ENCODE measurements at places on chromosomes 12 and 14.

- no peak for DNase-seq
Observed at GRCh38 chr12:95742586-95742985, 48.0 kb downstream of the NTN4 start.

DNA sequence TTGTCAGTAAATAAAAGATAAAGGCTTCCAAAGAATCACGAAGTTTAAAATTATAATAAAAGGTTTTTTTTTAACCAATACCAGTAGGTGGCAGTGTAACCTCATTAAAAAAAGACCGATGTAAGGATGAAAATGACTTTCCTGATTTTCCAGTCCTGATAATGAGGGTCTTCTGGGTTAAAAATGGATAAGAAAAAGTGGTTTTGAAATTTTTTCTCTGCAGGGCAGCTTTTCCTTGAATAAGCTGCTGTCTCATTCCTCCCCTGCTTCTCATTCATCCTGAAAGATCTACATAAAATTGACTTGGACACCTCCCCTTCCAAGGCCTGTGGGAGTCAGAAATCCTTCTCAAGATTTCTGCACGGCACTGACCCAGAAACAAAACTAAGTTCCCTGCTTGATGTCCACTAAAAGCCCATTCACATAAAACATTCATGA, 58.9 kb upstream of the FBXO33 start:
- DNase-seq: peak; percentile 36

- no peak for DNase-seq
Observed at GRCh38 chr14:77869340-77869739, 69.4 kb downstream of the ADCK1 start.

GRCh38 chr14:95155045-95155444, 2.3 kb downstream of the DICER1 start:
- DNase-seq: peak; percentile 16

DNA sequence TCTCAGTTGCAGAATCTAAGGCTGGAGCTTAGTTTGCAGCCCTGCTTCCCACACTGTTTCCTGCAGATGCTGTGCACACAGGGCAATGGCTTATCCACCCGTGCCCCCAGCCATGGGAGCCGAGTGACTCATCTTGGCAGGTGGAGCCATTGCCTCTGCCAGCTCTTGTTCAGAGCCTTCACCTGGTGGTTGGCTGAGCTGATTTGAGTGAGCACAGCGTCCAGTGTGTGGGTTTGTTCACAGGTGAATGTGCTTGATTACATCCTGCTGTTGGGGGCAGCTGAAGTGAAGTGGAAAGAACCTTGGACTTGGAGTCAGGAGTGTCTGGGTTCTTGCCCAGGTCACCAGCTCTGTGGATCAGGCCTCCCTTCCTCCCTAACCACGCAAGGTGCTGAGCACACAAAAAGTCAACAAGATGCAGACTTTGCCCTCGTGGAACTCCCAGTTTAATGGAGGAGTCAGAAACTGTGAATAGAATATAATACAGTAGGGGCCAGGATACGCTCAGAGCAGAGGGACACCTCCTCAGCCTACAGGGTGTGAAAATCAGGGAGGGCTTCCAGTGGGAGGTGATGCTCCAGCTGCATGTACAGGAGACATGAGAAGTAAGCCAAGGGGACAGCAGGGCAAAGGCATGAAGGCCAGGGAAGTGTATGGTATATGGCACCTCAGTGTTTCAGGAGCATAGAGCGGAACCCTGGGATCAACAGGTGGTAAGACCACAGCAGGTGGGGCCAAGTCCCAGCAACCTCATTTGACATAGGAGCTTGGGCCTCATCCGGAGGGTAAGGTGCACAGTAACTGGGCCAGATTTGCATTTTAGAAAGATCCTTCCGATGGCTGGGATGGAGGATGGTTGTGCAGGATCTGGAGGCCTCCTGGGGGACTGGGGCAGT, 22.8 kb downstream of the JDP2 start:
- DNase-seq: no peak

DNA sequence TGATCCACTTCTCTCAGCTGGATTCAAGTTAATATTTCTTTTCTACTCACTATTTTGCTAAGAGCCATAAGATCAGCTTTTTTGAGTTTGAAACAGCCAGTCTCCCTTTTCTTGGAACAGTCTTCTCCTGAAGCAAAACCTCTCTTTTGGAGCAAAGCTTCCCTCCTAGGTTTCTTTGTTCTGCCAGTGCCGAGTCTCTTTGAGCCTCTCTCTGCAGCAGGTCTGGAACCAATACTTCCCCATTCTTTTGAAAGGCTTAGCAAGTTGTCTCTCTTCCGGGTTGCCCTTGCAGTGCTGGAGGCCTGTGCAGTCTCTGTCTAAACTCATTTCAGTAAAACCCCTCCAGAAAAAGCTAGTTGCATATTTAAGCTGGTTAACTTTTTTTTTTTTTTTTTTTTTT, 454.8 kb downstream of the NOVA1 start:
- DNase-seq: no peak

DNA sequence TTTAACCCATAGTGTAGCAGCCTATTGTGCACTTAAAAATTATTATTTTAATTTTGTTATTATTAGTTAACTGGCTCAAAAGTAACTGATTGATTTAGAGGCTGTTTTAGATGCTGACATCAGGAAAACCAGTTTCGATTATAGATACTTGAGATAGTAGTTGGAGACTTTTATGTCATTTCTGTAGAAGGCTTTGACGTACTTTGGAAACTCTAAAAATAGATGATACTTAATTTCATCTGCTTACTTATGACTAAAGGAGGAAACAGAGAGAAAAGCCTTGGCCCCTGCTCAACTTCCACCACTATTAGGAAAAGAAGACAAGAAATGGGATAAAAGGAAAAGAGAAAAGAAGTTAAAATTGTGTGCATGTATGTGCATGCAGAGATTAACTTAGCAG, 219.3 kb upstream of the HMGA2 start:
- DNase-seq: no peak

DNA sequence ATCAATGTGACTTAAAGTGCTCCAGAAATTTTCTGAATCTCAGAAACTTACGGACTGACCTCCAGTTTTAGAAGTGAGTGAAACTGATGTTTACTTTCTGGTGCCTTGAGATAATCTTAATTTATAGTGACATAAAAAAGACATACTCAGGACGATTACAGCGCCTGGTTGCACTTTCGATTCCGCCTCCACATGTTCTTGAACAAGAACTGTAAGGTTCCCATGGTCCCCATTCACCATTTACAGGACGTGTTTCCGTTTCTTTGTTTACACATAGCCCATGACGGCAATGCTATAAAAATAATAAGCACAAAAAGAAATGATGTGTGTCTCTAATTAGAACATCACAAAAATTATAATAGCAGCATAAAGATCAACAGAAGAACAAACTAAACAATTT, 98.2 kb downstream of the ADAMTS20 start:
- DNase-seq: no peak

- no peak for DNase-seq
Observed at GRCh38 chr12:65533177-65533883, 254.8 kb downstream of the MSRB3 start.

GRCh38 chr12:124993626-124994436, at the start of gene BRI3BP:
TSS of gene BRI3BP (plus strand) at chr12:124993645. CDS start at chr12:124993791, 146 bp downstream.
- peak; percentile 46 for DNase-seq

DNA sequence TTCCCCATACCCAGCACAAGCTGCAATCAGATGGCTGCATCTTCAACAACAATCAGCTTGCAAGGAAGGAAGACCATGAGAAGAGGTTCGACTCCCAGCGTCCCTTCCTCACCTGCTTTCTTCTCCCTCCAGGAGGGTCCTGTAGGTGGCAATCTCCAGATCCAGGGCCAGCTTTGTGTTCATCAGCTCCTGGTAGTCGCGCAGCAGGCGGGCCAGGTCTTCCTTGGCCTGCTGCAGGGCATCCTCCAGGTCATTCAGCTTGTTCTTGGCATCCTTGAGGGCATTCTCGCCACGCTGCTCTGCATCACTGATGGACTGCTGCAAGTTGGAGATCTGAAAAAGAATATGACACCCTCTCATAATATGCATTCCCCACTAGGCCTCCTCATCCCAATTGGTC, 4.0 kb downstream of the KRT1 start:
- DNase-seq: no peak
